ENCODE measurements at places on chromosomes 3 and 15. TPM values are rescaled to one million over a fixed set of nuclear protein-coding genes. Genes with fewer than 3 reads are reported as not detected.

The CFAP100 gene
- total RNA-seq, result not detected

DNA sequence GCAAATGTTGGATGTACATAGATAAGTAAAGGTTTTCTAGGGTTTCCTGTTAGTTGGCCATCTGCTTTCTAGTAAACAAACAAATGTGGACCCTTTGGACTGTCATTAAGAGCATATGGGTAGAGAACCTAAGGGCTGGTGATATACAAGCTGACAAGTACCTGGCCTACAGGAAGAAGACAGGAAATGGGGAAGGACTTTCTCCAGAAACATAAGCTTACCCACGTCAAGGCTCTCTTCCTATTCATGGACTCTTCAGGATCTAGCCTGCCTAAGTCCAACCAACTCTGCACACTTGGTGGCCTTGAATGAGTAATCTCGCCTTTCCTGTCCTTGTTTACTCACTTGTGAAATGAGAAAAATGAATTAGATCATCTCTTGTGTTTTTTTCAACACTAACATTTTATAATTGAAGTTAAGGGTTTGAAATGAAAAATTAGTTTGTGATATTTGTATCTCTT, 22.2 kb upstream of the GOLIM4 start:
- ATAC-seq, result no peak

- ATAC-seq, result peak; percentile 89
These were observed 23.8 kb upstream of the TM2D3 start for GRCh38 chr15:101675796-101676582.

The NOX5 gene
- total RNA-seq, result 0.09 TPM

- ATAC-seq, result peak; percentile 72
These were observed 84.5 kb upstream of the ATP10A start for GRCh38 chr15:25947323-25948314.

GRCh38 chr3:14554715-14555114, 14.6 kb upstream of the GRIP2 start:
- no peak for ATAC-seq

GRCh38 chr15:78695854-78696253, 54.8 kb upstream of the CHRNB4 start:
- no peak for ATAC-seq

The TNFAIP8L3 gene
- 0.55 TPM for total RNA-seq

The ALDH1A2 gene
- 1.2 TPM for total RNA-seq

GRCh38 chr3:14434498-14435151, 32.2 kb downstream of the SLC6A6 start:
- ATAC-seq, result no peak

- no peak for ATAC-seq
These were observed 146.5 kb downstream of the XXYLT1 start for GRCh38 chr3:195124378-195124992.

The EBLN2 gene
- 4.5 TPM for total RNA-seq

DNA sequence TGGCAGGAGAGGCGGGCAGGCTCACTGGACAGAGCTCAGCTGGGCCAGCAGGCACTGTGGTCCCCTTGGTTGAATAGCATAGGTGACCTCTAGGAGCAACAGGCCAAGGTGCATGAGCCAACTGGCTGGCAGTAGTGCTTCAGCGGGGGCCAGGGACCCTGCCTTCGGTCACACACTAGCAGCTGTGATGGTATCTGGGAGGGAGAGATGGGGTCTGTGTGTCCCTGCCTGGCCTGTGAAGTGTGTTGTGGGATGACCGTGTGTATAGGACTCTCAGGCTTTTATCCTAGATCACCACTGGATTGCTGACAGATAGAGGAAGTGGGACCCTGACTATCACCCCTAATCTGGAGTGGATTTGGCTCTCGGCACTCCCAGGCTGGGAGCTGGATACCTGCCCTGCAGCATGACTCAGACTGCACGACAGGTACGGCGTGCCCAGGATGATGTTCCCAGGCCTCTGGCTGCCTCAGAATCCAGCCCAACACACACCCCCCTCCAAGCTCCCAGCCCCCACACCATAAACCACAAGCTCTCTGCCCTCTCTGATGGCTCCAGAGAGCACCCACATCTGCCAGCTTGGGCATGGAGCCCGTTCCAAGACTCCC, 7.8 kb downstream of the RPS17 start:
- no peak for ATAC-seq

- ATAC-seq, result no peak
These were observed 87.8 kb downstream of the C3orf85 start for GRCh38 chr3:109224333-109224732.

- ATAC-seq, result no peak
These were observed 12.6 kb downstream of the RAB6B start for GRCh38 chr3:133882986-133883586.

GRCh38 chr3:187795207-187795960, 50.1 kb upstream of the BCL6 start:
- ATAC-seq, result peak; percentile 44

- ATAC-seq, result peak; percentile 1
These were observed 60.7 kb downstream of the BDH1 start for GRCh38 chr3:197495059-197495455.

The SLC28A2 gene
- total RNA-seq, result 1.1 TPM

GRCh38 chr3:179953993-179954870, 82.5 kb downstream of the PEX5L start:
- no peak for ATAC-seq

GRCh38 chr3:18890449-18890848, 257.9 kb upstream of the KCNH8 start:
- ATAC-seq, result no peak

- ATAC-seq, result no peak
These were observed 33.8 kb upstream of the XIRP1 start for GRCh38 chr3:39226106-39226741.

DNA sequence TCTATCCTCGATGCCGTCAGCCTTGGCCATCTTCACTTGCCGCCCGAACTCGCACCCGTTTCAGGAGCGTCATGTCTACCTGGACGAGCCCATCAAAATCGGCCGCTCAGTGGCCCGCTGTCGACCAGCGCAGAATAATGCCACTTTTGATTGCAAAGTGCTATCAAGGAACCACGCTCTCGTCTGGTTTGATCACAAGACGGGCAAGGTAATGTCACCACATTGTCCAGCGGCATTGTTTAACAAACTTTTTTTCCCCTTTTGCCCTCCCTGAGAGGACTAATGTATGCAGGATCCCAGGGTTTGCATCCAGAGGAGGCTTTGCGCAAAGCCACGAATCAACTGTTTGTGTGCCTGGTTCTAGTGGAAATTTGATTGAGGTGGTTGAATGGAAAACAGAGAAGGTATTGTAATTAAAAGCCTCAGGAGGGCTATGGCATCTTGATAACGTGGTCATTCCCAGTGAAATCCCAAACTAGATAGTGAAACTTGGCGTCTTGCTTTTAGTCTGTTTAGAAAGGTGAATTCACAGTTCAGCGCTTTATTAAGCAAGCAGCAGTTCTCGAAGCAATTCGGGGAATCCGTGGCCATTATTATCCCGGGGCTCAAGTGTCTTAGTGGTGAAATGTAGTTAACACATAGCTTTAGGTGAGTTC, 1.7 kb downstream of the SLMAP start:
- ATAC-seq, result no peak

GRCh38 chr15:100861511-100861991, 18.1 kb upstream of the ALDH1A3 start:
- no peak for ATAC-seq

- no peak for ATAC-seq
These were observed 734.2 kb upstream of the GBE1 start for GRCh38 chr3:82495655-82496054.

DNA sequence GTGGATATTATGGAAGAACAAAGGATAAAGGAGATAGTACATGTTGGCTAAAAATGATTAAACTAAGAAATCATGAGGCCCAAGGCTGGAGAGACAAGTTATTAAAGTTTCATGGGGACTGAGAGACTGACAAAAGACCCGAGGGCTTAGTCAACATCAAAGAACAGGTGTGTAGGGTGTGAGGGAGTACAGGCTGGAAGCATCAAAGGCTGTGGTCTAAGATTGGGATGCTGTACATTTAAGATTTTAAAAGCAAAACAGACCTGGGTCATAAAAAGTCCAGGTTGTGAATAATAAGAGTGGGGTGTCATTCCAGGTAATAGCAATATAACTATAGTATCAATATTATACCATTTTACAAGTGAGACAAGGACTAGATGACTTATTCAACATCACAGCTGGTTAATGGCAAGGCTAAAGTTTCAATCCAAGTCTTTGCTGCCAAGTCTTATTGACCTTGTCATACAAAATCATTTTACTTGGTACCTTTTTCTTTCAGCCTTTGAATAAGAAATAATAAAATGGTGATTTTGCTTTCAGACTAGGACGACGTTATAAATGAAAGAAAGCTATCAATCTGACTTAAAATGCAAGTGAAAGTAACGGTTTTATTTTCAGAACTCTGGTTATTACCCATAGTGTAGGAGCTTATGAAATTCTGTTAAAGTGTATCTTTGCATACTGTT, 211.6 kb downstream of the TNIK start:
- no peak for ATAC-seq

DNA sequence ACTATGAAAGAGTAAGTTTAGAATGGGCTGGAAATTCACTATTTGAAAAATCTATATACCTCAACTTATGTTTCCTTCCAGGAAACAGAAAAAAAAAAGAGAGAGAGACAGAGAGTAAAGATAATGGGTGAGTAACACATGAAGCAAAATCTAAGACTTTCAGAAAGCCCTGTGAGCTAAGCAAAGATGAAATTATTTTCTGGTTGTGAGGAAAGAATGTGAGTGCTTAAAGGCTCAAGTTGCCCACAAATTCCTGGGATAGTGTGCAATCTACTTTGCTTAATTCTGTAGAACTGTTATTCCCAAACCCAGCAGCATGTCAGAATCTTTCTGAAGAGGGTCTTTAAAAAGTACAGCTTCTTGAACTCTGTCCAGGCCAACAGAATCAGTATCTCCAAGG, 337.7 kb upstream of the AGTR1 start:
- no peak for ATAC-seq

- no peak for ATAC-seq
These were observed 7.1 kb downstream of the SCAMP2 start for GRCh38 chr15:74866090-74866489.

DNA sequence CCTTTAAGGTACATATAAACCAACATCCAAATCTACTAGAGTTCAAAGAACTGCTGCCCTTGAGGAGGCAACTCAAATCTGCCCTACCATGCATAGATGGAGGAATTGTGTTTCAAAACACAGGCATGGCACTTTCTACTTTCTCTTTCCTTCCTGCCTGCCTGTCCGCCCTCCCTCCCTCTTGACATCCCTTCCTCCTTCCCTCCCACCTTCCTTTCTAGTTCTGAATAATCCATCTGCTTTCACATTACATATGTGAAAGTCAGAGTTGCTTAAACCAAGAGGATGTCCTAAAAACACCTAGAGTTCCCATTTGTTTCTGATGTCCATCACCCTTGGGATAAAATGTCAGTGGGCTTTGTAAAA, 537.6 kb downstream of the FOXP1 start:
- ATAC-seq, result no peak

- ATAC-seq, result no peak
These were observed 103.3 kb upstream of the GALNT15 start for GRCh38 chr3:16071206-16071605.

- ATAC-seq, result no peak
These were observed 27.2 kb upstream of the PHLDB2 start for GRCh38 chr3:111831840-111832239.

DNA sequence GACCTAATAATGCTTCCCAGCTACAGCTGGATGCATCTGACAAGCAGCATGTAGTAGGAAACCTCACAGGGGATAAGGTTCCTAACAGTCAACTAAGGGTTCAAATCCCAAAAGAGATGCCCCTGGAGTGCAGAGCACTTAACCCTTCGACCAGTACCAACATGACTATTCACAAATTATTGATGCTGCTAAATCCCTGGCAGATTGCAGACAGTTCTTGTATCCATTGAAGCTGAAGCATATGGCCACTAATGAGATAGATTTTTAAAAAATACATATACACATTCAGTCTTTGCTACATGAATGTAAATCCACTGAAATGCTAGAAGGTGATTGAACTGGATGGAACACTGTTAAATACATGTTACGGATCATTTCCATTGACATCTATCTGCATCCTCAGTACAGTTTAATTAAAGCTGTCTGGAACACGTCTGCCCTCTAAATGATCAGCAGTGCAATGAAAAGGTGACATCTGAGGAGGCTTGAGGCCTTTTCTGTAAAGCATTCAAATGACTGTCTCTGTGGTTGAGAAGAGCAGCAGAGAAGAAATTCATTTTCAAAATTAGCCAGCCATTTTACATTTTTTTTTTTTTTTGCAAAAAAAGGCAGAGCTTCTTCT, 19.5 kb upstream of the NANOGP8 start:
- peak; percentile 40 for ATAC-seq
